ENCODE measurements at places on chromosomes 2 and 18.
A peak's percentile ranks its signal among the peaks of the same experiment; 100 is the strongest.

- DNase-seq = no peak
Measured at GRCh38 chr2:235027558-235028214, 75.9 kb downstream of the SH3BP4 start.

GRCh38 chr2:42216694-42217093, 47.5 kb downstream of the EML4 start:
- no peak for DNase-seq

DNA sequence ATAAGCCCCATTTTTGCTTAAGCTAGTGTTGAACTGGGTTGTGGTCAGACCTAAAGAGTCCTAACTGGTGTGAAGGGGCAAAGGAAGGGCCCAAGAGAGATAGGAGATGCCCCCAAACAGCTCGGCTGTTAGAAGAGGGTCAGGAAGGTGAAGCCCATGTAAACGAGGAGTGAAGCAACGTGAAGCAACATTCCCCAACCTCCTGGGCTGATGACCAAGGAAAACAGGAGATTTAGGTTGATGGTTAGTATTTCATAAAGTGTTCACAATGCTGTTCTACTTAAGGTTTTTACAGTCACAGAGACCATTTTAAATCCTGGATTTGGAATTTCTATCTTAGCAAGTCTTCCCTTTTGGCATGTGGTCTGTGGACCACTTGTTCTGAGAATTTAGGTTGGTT, 144.0 kb upstream of the SERPINE2 start:
- DNase-seq = no peak

- no peak for DNase-seq
Measured at GRCh38 chr18:50563376-50563775, 3.5 kb downstream of the MAPK4 start.

- peak; percentile 98 for DNase-seq
Measured at GRCh38 chr2:112869258-112869842, 32.8 kb upstream of the IL1B start.

- no peak for DNase-seq
Measured at GRCh38 chr2:235497096-235497495, 3.3 kb downstream of the AGAP1 start.

- DNase-seq = no peak
Measured at GRCh38 chr2:55114082-55114481, 63.8 kb upstream of the RTN4 start.

- no peak for DNase-seq
Measured at GRCh38 chr2:217822296-217823252, 180.2 kb downstream of the TNS1 start.

DNA sequence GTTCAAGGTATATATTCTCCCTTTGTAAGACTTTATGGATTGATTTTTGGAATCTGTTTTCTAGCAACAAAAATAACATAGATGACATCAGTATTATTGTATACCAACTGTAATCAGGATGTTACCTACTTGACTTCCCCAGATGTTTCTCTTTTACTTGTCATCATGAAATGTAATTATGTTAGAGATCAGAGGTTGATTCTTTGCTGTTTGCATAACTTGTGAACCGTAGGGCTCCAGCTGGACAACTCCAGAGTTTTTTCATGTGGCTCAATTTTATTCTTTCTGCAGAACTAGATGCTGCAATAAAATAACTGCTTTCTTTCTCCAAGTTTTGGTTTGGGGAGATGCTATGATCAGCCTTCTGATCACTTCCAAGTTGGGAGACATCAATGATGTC, 58.1 kb downstream of the SPOPL start:
- no peak for DNase-seq

- no peak for DNase-seq
Measured at GRCh38 chr2:146917431-146918042, 927.3 kb upstream of the ACVR2A start.

DNA sequence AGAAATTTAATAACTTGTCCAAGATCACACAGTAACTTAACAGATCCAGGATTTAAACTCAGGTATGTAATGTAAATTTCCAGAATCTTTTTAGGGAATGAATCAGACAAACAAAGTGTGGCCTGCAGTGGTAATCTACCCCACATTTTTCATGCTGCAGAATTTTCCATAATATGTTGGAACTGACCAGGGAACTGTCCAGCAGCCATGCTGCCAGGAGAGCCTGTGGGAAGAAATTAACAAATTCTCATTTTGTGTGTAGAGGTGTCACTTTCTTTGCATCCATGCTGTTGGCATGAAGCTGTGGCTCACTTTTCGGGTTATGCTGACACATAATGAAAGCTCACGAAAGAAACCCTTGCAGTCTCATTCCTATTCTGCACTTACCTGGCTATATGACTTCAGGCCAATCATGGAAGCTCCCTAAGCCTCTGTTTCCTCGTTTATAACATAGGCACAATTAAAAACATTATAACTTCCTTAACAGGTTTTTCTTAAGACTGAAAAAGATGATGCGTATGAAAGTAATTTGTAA, 54.7 kb downstream of the CDKL4 start:
- no peak for DNase-seq

DNA sequence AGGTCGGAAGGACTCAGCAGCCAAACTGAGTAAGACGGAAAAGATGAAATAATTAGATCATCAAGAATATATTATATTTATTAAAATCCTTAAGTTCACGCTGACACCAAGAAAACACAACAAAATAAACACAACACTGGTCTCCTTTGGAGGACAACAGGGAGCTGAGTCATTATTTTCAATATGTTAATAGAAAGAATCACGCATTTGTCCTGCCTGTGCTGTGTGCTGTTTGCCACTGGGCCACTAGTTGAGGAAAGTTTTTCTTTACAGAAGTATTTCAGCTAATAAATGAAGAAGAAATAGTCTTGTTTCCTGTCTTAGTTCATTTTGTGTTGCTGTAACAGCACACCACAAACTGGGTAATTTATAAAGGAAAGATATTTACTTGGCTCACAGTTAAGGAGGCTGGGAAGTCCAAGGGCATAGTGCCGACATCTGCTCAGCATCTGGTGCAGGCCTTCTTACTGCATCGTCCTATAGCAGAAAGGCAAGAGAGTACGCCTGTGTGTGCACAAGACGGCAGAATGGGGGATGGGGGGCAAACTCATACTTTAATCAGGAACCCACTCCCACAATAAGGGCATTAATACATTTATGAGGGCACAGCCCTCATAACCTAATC, 88.0 kb downstream of the TCF7L1 start:
- no peak for DNase-seq

GRCh38 chr2:241692448-241692847, 5.8 kb upstream of the DTYMK start:
- DNase-seq = no peak

DNA sequence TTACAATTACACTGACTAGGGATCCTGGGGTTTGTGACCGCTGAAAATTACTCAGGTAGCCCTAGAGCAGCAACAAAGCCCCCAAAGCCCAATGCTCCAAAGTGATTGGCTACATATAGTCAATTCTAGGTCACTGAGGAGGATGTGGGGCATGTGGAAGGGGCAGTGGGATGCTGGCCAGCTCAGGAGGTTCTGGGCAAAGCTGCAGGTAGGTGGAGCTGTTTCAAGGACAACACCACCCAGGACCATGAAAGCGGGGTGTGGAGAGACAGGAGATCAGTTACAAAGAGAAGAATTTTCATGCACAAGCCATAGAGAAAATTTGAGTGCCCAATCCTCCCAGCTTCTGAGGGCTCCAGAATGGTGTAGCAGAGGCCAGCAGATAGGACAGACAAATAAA, 75.0 kb upstream of the CCDC85A start:
- DNase-seq = no peak

- no peak for DNase-seq
Measured at GRCh38 chr2:74619651-74620297, 28.4 kb downstream of the M1AP start.

GRCh38 chr18:76265497-76266235, 229.4 kb downstream of the ZNF516 start:
- no peak for DNase-seq

GRCh38 chr2:26168785-26169184, 4.1 kb upstream of the GAREM2 start:
- no peak for DNase-seq

DNA sequence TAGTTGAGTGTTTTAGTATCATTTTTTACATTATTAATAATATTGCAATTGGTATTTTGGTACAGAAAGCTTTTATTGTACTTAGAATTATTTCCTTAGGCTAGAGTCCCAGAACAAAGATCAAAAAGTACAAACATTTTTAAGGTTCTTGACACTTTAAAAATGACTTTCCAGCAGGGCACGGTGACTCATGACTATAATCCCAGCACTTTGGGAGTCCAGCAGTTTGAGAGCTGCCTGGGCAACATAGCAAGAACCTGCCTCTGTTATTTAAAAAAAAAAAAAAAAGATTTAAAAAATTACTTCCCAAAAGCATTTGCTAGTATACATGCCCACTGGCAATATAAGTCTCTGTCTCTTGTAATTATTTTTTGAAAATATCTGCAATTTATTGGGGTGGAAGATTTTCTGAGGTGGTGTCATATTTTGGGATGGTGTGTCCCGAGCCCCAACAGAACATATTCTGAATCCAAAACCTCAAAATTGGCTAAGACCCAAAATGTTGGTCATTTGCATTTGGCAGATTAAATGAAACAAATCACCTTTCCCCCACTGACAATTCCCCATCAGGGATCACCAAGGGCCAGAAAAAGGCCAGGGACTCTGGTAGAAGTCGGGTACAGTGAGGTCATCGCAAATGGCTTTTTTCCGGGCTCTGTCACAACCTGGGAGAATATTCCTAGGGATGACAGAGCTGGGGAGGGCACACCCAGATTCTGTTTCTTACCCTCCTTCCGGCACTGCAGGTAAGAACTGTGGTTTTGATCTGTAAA, 42.1 kb downstream of the NIFK start:
- DNase-seq = no peak

GRCh38 chr2:173792166-173792565, 173.0 kb downstream of the SP3 start:
- DNase-seq = no peak

- no peak for DNase-seq
Measured at GRCh38 chr2:104465981-104466380, 387.9 kb upstream of the POU3F3 start.

GRCh38 chr18:57819119-57819518, 16.0 kb upstream of the ATP8B1 start:
- DNase-seq = peak; percentile 10

- DNase-seq = no peak
Measured at GRCh38 chr2:190859347-190860297, 21.0 kb upstream of the GLS start.

GRCh38 chr18:45755934-45756333, 32.0 kb downstream of the SLC14A1 start:
- no peak for DNase-seq

GRCh38 chr2:55898386-55899040, 25.1 kb downstream of the EFEMP1 start:
- DNase-seq = no peak

GRCh38 chr18:3995476-3996102, 459.5 kb downstream of the DLGAP1 start:
- DNase-seq = peak; percentile 88

DNA sequence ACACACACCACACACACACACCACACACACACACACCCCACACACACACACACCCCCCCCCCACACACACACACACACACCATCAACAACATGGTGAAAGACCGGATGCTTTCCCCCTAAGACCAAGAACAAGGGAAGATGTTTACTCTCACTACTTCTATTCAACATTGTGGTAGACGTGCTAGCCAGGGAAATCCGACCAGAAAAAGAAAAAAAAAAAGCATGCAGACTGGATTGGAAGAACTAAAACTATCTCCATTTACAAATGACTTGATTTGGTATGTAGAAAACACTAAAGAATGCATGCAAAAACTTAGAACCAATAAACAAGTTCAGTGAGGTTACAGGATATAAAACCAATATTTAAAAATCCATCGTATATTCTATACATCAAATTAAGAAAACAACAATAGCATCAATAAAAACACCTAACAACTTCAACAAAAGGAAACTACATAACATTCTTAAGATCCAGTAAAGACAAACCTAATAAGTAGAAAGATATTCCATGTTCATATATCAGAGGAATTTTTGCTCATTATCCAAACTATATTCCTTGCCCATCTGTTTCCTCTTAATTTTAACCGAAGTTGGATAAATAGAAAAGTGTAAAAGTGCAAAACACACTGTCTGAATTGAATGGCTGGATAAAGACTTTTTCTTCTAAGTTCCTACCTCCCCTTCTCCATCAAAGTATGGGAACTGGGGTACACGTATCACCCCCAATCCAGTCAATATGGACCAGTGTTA, 51.5 kb upstream of the RNU4ATAC start:
- DNase-seq = no peak

DNA sequence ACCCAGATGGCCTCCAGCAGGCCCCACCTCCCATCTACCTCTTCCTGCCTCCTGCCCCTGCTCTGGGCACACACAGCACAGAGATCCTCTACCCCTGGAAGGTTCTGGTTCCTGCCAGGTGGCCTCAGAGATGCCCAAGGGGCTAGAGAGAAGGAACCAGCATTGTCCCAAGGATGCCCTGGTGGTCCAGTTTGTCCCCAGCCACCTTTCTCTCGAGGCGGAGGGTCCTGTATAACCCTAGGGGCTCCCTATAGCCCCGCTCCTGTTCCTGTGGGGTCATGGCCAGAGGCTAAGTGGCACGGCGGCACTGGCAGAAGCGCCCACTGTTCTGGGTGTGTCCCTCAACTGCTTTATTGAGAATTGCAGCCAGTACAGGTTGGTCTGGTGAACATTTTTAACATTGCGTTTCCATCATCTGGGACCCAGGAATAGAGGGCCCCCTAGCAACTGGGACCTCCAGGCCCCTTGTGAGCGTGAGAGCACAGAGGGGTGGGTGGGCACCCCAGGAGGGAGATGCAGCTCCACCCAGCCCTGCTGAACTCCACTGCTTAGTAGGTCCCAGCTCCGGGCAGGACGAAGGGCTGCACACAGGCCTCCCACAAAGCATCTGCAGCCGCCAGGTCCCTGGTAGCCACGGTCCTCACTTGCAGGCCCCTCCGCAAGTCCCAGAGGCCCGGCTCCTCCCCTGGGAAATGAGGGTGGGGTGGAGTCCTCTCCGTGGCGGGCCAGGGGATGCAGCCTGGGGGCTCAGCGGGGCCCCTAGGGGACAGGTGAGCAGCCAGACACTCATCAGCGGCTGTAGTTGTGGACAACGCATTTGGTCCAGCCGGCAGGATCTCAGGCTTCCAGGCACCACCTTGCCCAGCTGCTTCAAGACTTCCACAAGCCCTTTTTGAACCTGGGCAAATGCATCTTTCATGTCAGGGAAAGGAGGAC, 33.1 kb downstream of the GPC1 start:
- no peak for DNase-seq

DNA sequence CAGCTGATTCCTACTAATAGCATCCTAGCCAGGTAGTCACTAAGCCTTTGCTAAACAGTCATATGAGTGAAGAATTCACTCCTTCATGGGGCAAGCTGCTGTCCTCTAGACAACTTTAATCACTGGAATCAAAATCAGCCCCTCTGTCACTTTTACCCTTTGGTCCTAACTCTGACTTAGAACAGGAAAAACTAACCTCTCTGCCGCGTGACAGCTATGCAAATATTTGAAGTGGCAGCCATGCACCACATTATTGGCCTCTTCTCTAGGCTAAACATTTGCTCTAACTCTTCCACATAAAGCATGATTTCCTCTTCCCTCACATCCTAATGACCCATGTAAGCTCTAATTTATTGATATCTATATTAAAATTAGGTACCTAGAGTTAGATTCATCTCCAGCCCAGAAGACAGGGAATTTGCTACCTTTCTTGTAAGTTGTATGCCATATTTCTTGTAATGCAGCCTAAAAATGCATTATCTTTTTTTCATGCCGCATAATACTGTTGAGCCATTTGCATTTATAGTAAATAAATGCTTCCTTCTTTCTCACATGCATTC, 12.8 kb upstream of the ONECUT2 start:
- DNase-seq = no peak

GRCh38 chr2:58055033-58055786, 8.6 kb downstream of the VRK2 start:
- no peak for DNase-seq

GRCh38 chr2:100502782-100503181, 32.5 kb downstream of the NMS start:
- no peak for DNase-seq
